ENCODE measurements at places on chromosomes 1 and 21.
A peak's percentile ranks its signal among the peaks of the same experiment; 100 is the strongest.

- DNase-seq = no peak
Measured at GRCh38 chr1:202572867-202573266, 137.4 kb downstream of the SYT2 start.

GRCh38 chr21:32807717-32808380 lies 36.3 kb upstream of the PAXBP1 start:
- DNase-seq = no peak

GRCh38 chr1:203626910-203627246 lies 246 bp downstream of the ATP2B4 start:
- no peak for DNase-seq

DNA sequence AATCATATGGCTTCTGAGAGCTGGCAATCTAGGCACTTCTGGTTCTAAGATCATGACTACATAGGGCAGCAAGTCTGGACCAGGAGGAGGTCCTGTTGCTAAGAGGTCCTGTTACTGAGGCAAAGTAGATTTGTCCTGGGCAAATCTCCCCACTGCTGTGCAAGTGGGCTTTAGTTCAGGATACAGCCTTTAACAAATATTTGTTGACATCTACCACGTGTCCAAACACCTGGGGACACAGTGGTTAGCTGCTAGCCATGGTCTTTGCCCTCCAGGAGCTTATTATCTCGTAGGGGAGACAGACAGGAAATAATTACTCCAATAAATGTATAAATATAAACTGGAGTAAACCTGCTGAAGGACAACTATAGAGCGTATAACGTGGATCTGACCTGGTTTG lies 3.2 kb downstream of the CGN start:
- no peak for DNase-seq

GRCh38 chr1:21724570-21724969 lies 55.4 kb upstream of the RAP1GAP start:
- DNase-seq = no peak

- DNase-seq = no peak
Measured at GRCh38 chr1:12433323-12434053, 184.5 kb downstream of the DHRS3 start.

DNA sequence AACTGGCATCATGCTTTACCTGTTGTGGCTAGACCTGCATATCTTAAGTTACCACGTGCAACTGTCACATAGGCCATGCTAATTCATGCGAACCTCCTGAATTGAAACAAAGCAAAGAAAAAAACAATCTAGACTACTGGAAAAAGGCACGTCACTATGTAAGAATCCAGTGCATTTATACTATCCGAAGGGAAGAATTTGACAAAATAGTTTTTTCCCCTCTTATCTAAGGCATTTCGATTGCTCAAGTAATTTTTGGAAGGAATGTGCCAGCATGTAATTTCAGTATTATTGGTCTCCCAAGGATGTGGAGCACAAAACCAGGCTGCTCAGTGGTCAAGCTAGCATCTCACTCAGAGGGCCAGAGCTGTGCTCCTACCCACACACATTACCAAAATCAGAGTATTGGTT lies 31.5 kb upstream of the C1orf198 start:
- DNase-seq = no peak

GRCh38 chr1:25494952-25495351 lies 48.5 kb upstream of the LDLRAP1 start:
- DNase-seq = no peak

- DNase-seq = no peak
Measured at GRCh38 chr1:242245255-242245654, 246.4 kb upstream of the MAP1LC3C start.

DNA sequence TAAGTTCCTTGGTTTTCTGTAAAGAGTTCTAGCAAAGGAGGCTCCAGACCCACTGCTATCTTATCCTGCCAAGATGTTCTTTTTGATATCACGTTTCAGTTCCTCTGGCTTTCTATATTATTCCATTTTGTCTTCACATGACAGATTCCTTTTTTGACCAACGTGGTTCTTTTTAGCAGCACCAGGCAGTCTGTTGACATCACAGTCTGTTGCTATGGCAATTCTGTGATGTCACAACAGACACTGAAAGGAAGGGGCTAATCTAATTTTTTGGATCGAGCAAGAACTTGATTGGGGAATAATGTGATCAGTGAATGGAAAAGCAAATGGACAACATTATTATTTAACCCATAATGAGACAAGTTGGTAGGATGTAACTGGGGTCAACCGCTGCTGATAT lies 64.5 kb upstream of the GOLT1A start:
- DNase-seq = no peak

DNA sequence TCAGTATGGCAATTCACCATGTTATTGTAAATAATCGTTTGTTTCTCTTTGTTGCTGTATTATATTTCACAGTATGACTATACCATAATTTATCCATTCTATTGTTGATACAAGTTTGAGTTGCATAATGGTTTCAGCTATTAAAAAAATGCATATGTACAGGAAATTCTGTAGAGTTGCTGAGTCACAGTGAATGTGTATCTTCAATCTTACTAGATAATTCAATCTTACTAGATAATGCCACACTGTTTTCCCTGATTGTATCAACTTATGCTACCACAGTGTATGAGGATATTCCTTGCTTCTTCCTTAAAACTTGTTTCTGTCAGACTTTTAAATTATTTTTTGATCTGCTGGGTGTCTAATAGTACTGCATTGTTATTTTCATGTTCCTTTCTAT lies 3.5 kb upstream of the COA6 start:
- DNase-seq = no peak

GRCh38 chr1:17118706-17119075 lies 560 bp downstream of the PADI2 start:
- DNase-seq = no peak

DNA sequence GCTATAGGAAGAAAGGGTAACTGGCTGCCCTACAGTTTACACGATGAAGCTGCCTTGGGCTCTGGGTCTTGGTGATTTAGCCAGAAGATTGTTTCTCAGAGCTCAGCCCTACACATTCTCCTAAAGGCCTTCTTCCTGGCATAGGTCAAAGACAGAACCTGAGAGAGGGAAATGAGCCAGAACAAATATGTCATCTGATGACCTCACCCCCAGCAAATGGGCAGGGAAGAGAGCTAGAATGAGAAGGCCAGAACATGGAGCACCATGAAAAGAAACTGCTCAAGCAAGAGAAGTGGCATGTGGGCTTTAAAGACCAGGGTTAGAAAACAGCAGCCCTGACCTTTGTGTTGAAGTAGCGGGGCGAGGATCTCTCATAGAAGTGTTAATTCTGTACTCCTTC lies 5.5 kb upstream of the ILDR2 start:
- no peak for DNase-seq

DNA sequence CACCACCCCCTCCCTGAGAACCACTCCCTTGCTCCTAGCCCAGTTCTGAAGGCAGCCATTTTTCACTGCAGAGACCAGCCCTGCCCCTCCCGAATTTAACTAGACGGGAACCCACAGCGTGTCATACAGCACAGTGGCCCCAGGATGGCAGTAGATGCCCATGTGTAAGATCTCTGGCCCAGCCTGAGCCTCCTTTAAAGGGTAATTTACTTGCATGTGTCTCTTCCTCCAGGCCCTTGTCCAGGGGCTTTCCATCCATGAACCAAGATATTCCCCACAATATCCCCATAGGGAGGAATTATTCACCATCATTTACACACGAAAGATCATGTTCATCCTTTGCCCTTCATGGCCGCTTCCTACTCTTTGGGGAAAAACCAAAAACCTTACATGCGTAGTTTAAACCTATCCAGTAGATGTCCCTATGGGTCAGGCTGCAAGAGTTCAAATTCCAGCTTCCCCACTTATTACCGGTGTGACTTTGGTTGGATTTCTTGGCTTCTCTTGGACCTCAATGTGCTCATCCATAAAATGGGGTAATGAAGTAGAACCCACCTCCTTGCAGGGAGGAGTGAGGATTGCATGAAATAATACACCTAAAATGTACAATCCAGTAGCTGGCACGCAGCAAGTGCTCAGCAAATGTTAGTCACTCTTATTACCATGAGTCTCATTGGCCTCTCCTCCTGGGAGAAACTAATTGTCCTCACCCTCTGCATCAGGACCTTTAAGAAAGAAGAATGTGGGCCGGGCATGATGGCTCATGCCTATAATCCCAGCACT lies 4.0 kb upstream of the LACTBL1 start:
- peak; percentile 57 for DNase-seq

GRCh38 chr1:215228193-215228592 lies 145.7 kb downstream of the KCNK2 start:
- no peak for DNase-seq

- no peak for DNase-seq
Measured at GRCh38 chr1:15038232-15039016, 115.1 kb upstream of the TMEM51 start.

DNA sequence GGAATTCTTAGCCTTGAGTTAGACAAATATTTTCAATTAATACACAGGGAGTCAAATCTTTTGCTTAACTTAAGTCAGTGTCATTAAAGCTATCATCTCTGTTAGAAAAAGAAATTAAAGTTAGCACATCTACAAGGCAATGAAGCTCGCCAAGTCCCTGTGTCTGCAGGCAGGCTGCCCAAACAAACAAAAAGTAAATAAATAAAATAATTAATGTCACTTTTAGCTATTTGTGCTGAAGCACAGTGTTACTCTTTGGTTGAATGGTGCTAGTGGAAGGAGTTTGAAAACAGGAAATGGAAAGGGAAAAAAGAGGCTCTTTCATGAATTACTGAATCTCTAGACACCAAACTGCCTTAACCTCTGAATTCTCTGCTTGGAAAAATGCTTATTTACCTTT lies 37.1 kb upstream of the COL11A1 start:
- DNase-seq = no peak

- no peak for DNase-seq
Measured at GRCh38 chr1:29393451-29393826, 157.1 kb downstream of the PTPRU start.

DNA sequence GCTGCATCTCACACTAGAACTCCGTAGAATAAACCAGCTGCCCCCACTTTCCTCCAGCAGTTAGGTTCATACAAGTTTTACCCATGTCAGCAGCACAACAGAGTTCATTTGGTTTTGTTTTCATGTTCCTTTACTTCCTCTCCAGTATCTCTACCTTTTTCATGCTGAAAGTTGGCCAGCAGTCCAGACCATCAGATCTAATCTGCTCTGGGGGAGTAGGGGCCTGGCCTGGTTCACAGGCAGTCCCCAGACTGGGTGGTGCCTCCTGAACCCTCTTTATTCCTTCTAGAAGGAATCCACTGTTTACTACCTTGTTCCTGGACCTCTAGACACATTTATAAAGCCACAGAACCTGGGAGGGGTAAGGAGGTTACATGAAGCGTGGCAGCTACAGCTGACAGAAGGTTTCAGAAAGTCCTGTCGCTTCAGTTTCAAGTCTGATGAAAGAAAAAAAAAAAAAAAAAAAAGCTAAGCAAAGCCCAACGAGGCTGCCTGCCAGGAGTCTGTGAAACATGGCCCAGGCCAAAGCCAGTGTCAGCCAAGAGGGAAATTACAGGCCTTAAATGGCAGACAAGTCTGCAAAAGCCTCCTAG lies 184.6 kb upstream of the JUN start:
- DNase-seq = peak; percentile 18

- DNase-seq = no peak
Measured at GRCh38 chr1:24888971-24889676, 41.0 kb downstream of the RUNX3 start.

- DNase-seq = no peak
Measured at GRCh38 chr21:42580793-42581321, 67.2 kb downstream of the SLC37A1 start.

DNA sequence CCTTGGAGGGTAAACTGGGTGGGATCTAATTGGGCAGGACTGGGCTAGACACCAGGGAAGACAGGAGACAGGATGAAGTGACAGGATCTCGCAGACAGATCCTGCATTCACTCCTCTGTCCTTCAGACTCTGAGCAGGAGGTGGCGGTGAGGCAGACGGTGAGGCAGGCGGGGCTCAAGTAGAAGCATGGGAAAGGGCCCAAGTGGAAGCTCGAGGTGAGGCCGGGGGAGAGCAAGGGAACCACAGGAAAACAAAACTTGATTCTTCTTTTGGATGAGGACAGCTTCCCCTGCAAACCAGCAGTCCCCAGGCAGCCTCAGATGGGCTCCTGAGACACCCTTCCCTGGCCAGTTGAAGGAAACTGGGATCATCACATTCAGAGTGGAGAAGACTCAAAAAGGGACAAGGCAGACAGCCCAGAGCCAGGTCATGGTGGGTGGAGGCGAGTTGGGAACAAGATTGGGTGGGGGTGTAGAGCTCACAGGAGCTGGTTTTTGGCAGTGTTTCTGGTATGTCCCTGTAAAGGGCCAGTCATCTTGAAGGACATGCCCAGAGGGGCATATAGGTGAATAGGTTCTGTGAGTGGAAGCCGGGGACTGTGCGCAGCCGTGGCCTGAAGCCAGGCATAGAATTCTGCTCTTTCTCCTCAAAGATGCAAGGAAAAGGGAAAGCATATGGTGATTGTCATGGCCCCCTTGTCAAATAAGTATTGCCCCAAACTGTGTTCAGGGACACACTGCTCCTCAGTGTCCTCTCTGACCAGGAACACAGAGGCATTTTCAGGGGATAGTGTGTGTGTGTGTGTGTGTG lies 18.0 kb downstream of the INKA2 start:
- no peak for DNase-seq

- DNase-seq = peak; percentile 65
Measured at GRCh38 chr1:39639305-39640130, at the start of gene HEYL. Gene HEYL, minus strand, starts transcription at chr1:39639643. Its CDS starts 18 bp downstream, at chr1:39639625.

GRCh38 chr1:200336901-200337391 lies 72.9 kb downstream of the ZNF281 start:
- DNase-seq = no peak

DNA sequence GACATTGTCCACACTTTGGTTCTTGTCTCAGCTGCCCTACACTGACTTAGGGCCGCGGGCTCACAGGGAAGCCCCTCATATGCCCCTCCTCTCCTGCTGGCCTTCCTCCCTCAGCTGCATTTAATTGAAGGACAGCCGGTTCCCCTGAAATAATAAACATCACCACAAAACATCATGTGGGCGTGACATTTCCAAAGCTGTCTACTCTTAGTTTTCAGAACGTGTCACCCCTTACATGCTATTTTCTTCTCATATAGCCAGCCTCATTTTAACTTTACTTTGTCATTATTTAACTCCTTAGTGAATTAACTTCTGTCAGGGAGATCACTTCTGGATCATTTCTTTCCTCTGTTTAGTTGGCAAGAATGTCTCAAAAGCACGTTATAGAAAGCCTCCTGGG lies 103.2 kb downstream of the COLGALT2 start:
- no peak for DNase-seq

DNA sequence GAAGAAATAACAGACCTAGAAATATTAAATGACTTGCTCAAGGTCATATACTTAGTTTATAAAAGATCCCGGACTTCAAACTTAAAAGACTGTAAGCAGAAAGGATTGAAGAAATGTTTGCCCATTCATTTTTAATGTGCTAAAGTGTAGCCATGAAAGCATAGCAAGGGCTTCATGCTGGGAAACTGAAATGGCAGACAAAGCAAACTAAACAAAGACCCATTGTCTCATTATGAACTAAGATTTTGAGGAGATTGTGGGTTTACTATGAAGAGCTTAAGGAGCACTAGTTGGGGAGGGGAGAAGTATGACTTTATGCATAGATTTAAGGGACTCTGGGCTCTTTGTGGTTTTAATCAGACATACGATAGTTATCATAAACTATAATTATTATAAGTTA lies 26.3 kb downstream of the ADAMTS1 start:
- DNase-seq = no peak

All from GM12891 (cell line).